Stimulated activated naive B cell treated with anti-CD40 and anti-IgM and Interleukin-4, amounts not matched to agents 10 μg/mL and 1 μg/mL and 100 μg/mL, for 72 hours (primary cell): ENCODE measurements at places on chromosomes 13 and 19.

- no peak for DNase-seq
Measured at GRCh38 chr13:33260168-33261098, 25.1 kb downstream of the STARD13 start.

GRCh38 chr13:26621731-26622401 is 64.4 kb downstream of the WASF3 start:
- DNase-seq = no peak

DNA sequence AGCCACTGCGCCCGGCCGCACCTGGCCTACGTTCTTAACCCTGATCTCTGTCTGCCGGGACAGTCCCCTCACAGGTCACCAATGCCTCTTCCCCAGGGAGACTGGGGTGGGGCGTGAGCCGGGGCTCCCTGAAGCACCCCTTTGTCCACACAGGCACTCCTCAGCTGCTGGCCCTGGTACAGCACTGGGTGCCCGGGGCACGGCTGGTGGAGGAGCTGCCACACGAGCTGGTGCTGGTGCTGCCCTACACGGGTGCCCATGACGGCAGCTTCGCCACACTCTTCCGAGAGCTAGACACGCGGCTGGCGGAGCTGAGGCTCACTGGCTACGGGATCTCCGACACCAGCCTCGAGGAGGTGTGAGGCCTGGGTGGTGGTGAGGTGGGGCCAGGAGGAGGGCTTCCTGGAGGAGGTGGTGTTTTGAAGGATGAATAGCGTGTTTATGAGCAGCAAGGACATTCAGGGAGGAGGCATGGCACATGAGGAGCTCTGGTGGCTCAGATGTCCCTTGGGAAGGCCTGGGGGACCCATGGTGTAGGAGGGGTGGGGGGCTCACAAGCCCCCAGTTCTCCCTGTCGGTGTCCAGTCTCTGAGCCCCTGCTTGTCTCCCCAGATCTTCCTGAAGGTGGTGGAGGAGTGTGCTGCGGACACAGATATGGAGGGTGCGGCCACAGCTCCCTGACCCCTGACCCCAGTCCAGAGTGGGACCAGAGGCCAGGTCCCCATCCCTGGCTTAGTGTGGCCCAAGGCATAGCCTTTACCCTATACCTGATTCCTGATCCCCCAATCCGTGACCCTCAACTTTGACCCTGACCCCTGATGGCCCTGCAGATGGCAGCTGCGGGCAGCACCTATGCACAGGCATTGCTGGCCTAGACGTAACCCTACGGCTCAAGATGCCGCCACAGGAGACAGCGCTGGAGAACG is 13.5 kb upstream of the ARHGAP45 start:
- DNase-seq = no peak

- DNase-seq = peak; percentile 63
Measured at GRCh38 chr19:920051-920864, 3.1 kb downstream of the KISS1R start.

DNA sequence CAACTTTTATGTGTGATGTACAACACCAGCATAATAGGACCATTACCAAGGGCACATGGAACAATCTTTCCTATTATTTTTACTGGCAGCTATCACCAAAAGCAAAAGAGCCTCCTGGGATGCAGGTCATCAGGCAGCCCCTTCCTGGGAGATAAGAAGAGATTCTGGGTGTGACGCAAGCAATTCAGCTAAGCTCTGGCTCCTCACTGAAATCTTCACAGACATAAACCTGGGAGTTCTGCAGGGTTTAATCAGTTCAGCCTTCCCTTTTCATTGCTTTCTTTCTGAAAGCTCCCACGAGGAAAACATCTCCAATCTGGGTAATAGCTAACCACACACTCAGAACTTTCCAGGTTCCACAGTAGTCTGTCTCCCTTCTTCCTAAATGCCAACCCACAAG is 341.1 kb downstream of the ENOX1 start:
- DNase-seq = no peak

- no peak for DNase-seq
Measured at GRCh38 chr19:2334426-2334825, 5.9 kb downstream of the SPPL2B start.

DNA sequence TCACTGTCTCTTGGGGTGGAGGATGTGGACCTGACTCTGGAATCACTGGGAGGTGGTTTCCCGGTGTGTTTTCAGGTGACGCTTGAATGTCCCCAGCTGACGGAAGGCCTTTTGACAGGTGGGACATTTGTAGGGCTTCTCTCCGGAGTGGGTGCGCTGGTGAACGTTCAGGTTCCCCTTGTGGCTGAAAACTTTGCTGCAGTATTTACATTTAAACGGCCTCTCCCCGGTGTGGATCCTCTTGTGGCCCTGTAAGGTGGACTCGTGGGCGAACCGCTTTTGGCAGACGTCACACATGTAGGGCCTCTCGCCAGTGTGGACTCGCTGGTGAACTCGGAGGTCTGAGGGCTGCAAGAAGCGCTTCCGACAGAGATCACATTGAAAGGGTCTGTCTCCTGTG is 7.8 kb downstream of the ZSCAN5B start:
- DNase-seq = no peak

DNA sequence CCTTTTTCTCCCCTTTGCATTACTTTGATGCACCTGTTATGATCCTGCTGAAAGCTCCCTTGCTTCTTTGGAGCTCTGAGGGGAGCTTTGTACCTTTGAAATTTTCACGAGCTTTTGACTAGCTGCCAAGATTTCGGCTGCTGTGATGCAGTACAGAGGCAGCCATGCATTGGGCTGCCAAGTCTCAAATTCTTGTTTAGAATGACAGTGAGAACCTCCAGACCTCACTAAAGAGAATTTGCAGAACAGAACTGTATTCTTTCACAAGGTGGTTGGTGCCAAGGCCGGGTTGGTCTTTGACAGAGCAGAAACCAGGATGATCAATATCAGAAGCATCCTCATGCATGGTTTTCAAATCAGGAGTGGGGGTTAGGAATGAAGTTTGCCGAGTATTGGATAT is 414.8 kb downstream of the GPC5 start:
- DNase-seq = no peak

- DNase-seq = no peak
Measured at GRCh38 chr19:40768869-40769268, 6.5 kb upstream of the MIA start.
